ENCODE measurements at places on chromosomes 4 and X.

- DNase-seq: no peak
Observed at GRCh38 chr4:159926871-159927270, 824.0 kb downstream of the RAPGEF2 start.

GRCh38 chr4:118400356-118400755, 47.6 kb upstream of the PRSS12 start:
- no peak for DNase-seq

GRCh38 chrX:107451731-107452130, 2.3 kb downstream of the FRMPD3 start:
- no peak for DNase-seq

- no peak for DNase-seq
Observed at GRCh38 chr4:73770917-73771316, 30.5 kb downstream of the CXCL8 start.

GRCh38 chr4:82282875-82283274, 90.9 kb downstream of the HNRNPD start:
- no peak for DNase-seq

GRCh38 chrX:10759141-10759799, 138.9 kb upstream of the MID1 start:
- DNase-seq: no peak

DNA sequence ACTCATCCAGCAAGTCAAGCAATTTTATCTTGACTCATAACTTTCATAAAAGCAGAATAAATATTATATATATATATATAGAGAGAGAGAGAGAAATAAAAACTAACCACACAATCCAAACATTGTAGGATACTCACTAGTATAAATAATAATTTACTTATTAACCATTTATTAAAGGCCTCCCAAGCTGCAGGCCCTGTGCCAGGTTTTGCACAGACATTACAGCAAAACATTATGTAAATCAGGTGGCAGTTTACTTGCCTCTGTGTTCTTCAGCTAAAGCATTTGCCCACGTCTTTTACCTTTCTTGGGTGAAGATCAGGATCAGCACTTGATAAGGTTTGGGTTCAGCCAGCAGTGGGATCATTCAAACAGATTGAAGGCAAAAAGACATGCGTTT, 75.6 kb downstream of the CLDN22 start:
- no peak for DNase-seq

DNA sequence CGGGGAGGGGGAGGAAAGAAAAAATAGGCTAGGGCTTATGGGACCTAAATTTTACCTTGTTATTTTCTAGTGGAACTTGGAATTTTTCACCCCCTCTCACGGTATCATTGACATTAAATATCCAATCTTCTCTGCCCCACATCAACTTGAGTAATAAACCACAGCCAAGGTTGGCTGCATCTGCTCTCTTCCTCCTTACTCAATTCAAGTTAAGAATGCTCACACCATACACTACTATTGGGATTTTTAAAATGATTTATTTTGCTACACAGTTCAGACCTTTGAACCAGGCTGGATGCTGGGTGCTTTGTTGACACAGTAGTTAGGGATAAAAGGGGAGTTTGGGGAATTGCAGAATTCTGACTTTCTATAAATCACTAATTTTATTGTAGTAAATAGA, 78.2 kb upstream of the DHX15 start:
- no peak for DNase-seq

DNA sequence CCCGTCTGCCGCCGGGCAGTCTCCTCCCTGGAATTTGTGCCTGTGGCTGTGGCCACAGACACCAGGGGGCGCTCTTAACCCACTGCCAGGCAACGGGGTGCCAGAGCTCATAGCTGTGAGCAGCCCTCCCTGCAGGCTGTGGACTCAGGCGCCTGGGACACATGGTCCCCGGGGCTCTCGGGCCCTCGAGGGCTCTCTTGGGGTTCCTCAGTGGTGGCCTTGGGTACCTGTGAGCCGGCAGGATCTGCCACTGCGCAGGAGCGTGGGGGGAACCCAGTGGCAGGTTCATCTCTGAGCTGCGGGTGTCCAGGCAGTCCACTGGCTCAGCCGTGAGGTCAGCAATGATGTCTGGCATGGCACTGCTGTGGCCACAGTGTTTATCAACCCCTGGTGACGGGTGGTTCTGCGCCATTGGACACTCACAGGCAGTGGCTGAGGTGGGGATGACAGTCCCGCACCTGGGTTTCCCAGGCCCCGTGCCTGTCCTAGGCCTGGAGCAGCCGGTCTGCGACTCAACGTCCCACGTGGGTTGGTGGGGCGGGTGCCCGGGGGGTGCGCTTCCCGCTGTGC, 37.2 kb downstream of the PCGF3 start:
- peak; percentile 79 for DNase-seq

- no peak for DNase-seq
Observed at GRCh38 chr4:113827285-113827684, 65.7 kb upstream of the CAMK2D start.

DNA sequence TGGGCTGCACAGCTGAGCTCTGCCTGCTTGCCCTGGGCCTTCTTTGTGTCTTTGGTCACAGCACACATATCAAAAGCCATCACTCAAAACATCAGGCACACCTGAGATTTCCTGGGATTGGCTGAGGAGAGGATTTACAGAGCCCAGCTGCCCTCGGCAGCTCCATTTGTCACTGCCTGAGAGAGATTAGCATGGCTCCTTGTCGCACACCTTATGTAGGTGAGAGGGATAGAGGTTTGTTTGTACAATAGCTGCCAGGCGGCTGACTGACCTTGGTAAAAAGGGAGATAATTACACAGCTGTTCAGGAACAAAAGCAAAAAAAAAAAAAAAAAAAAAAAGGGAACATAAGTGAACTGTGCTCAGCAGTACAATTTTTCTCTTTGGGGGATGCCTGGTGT, 63.2 kb downstream of the MGST2 start:
- no peak for DNase-seq

- no peak for DNase-seq
Observed at GRCh38 chr4:45663628-45664081, 460.2 kb downstream of the GABRG1 start.

GRCh38 chrX:117835034-117835433, 281.6 kb downstream of the KLHL13 start:
- no peak for DNase-seq

GRCh38 chr4:76708971-76709771, 188.8 kb downstream of the SOWAHB start:
- no peak for DNase-seq

DNA sequence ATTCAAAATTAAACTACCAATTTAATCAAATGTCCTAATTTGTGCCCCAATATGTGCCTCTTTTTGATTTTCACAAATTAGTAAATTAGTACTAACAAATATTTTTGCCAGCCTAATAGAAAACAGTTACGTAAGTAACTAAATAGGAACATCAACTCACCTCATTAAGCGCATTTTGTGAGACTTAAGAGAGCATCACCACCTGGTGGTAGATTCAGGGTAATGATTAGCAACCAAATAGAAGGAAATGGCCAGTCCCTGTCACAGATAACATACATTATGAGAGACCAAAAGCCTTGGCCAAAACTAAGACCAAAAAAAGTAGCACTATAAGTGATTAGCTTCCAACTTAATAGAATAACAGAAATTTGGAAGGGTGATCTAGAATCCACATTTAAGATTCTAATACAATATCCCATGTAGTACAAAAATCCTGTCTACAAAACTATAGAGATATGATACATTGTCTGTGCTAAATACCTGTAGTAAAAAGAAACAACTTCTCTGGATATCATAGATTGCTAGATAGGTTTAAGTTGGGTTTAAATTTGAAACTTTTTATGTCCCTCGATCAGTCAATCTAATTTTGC, 46.7 kb downstream of the C4orf46 start:
- DNase-seq: no peak

GRCh38 chr4:181908168-181908567, 335.0 kb upstream of the TENM3 start:
- no peak for DNase-seq

- no peak for DNase-seq
Observed at GRCh38 chr4:156968479-156968984, 3.1 kb downstream of the PDGFC start.

GRCh38 chr4:89283226-89284009, 24.2 kb downstream of the GPRIN3 start:
- no peak for DNase-seq

DNA sequence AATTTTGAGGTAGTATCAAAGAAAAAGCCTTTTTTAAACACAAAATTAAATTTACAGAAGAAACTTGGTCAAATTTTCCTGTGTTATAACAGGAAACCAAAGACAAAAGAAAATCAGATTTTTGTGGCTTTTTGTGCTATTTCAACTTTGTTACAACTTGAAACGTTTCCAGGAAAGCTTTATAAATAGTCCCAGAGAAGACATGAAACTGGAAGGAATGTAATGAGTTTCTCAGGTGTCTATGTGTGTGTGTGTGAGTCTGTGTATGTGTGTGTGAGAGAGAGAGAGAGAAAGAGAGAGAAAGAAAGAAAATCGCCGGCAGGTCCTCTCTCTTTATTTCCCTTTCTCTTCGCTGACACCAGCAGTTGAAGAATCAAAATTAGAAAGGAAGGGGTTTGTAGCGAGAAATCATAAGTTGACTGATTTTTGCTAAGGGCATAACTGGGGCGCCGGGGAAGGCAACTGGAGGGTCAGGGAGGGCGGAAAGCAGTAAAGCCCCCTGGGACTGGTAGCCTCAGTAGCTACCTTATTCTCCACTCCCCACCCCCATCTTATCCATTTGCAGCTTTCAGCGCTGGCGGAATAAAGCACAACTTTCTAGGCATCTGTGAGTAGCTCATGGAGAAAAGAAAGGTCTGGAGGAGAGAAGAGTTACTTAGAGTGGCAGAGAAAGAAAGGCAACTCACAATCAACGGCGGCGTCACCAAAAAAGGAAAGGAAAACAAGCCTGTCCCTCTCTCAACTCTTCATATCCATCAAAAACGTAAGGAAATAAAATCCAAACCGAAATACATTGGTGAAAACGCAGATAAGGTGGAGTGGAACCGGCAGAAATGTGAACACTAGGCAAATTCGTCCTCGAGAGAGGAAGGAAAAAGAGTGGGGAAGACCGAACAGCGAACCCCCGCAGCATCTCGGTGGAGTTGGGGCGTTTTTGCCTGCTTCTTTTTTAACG, 1.3 kb downstream of the TMEM47 start:
- no peak for DNase-seq

DNA sequence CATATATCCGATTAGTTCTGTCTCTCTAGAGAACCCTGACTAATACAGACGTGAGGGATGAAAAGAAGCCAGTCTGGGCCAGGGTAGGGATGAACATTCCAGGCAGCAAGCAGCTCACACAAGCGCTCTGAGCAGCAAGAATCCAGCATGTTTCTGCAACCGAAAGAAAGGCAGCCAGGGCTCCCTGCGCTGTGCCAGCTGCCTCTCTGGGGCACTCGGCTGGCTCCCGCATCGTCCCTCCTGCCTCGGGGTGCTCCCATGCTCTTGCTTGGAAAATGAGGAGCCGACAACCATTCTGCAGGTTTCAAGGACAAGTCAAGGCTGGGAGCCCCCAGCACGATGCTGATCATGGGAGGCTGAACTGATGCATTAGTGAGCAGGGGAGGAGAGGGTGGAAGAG, 7.0 kb downstream of the JAKMIP1 start:
- no peak for DNase-seq

- DNase-seq: no peak
Observed at GRCh38 chr4:84582988-84583875, at the start of gene CDS1. Gene CDS1, plus strand, starts transcription at chr4:84583127. Its CDS starts 275 bp downstream, at chr4:84583402.

DNA sequence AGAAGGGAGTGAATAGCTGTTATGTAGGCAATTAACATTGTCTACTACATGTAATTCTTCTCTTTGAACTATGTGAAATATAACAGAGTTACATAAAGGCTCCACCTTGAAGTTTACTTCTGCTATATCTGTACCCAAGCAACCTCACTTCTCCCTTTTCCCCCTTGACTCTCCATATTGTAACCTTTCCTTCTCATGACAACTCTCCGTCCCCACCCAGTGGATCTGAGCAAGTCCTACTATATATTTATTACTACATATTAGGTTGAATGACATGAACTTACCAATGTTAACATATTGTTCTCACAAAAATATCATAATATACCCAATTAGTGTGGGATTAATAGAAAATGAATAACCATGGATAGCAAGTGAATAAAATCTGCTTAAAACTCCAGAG, 93.2 kb upstream of the ATP8A1 start:
- DNase-seq: no peak

GRCh38 chrX:68648960-68649359, 1.5 kb downstream of the STARD8 start:
- no peak for DNase-seq

DNA sequence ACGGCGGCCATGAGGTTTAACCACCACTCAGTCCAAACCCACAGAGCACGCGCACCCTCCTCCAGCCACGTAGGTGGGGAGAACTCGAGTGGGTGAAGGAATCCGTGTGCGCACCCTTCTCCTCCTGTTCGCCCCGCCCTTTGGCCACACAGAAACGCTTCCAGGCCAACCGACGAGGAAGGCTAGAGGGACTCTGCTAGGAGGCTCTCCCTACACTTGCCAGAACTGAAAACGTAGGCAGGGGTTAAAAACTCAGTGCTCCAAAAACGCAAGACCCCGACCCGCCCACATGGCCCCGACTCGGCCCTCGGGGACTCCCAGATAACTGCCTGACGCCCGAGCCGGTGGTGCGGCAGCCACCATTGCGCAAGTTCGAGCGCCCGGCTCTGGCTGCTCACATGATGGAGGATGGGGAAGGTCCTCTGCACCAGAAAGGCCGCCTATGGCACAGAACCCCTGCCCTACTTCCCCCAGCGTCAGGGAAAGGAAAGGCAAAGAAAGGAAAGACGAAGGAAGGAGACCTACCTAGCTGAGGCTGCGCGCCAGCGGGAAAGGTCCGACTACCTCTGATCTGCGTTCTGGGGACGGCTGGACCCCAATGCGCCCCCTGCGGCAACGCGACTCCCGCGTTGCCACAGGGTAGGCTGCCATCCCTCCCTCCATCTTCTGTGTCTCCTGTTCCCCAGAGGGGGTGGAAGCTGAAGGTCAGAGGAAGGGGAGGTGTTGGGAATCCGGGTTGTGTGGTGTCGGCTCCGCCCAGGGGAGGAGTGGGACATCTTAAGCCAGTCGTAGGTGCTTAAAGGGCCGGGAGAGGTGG, 201.9 kb upstream of the AGTR2 start:
- DNase-seq: no peak

DNA sequence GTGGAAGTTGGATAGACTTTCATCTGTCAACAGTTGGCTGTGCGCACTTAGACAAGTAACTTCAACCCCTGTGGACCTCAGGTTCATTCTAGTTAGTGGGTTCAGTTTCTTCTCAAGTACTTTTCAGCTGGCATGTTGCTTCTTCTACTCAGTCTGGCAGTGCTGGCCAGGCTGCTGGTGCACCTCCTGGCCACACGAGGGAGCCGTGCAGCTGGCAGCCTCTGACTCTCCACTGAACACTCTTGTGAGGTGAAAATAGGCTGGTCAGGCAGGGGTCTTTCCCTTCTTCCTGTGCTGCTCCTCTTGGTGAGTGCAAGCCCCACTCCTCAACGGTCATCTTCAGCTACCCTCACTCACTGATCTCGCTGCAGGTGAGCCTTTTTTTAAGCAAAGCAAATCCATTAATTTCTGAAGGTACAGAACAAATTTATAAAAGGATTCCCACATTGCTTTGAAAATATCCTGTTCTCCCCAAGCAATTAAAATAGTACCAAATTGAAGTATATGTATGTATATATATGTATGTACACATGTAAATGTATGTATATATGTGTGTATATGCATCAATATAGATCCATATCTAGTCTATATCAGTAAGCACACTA, 30.6 kb downstream of the LONRF3 start:
- DNase-seq: peak; percentile 36
